Left hindlimb (tissue), 1 donor: ENCODE measurements at places on chromosomes 6 and 20.
A peak's percentile ranks its signal among the peaks of the same experiment; 100 is the strongest.

DNA sequence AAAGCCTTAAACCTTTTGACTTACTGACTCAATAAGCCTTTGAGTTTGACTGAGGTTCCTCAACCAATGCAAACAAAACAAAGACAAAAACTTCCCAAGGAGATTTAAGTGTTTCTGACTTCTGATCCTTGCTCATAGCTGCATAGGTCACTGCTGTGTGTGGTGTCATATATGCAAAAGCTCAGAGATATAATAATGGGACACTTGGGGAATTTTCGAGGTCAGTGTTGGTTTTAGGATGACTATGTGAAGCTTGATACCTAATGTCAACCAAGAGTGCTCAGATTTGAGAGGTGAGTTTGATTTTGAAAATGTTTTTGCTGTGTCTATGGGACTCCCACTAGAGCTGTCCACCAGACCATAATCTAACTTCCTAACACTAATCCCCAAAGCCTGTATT, 26.2 kb downstream of the ZKSCAN8 start:
- no peak for DNase-seq

- no peak for DNase-seq
These were observed 52.1 kb downstream of the PRKN start for GRCh38 chr6:162675503-162675902.

DNA sequence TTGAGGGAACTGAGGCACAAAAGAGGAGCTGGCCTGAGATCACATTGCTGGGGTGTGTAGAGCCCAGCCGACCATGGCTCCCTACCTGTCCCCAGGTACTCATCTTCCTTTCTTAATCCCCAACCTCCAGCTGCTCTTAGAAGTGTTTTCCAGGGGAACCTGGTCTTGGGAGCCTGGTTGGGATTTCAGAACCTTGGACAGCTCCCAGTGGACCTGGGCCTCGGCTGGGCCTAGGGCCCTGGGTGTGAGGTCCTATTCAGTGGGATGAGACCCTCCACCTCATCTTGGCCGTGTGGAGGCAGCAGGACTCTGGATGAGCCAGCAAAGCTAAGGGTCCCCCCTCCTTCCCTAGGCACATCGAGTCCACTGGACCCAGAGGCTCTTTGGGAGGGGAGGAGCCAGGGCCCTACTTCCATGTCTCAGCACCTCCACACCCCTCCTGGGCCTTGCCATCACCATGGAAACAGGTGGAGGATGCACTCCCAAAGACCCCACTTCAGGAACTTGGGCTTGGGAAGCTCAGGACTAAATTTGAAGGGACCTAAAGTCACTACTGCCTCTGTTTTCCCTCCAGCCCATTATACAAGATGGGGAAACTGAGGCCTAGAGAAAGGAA, 38.5 kb downstream of the DLGAP4 start:
- peak; percentile 68 for DNase-seq

DNA sequence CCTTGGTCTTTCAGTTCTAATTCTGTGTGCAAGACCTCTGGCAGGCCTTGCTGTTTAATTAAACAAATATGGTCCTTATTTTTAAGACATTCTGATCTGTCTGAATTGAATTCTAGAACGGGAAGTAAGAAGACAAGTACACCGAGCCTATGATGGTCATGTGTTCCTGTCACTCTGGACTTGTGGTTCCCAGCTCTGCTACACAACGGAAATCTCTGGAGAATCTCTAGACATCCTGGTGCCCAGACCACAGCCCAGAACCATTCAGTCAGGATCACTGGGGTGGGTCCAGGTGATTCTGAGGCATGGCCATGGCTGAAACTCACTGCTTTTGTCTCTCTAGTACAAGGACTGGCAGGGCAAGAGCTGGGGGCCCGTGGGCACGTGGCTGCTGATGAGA, 15.9 kb upstream of the KCNK16 start:
- DNase-seq, result no peak

- DNase-seq, result no peak
These were observed 913 bp downstream of the BTN2A2 start for GRCh38 chr6:26383624-26384417.

GRCh38 chr6:14321992-14322772, 204.6 kb downstream of the CD83 start:
- DNase-seq, result no peak

- DNase-seq, result no peak
These were observed 161.2 kb upstream of the OGFRL1 start for GRCh38 chr6:71127374-71127773.

GRCh38 chr6:144310765-144311164, 25.6 kb downstream of the UTRN start:
- DNase-seq, result no peak

GRCh38 chr6:17725083-17725482, 18.4 kb upstream of the NUP153 start:
- DNase-seq, result peak; percentile 39

DNA sequence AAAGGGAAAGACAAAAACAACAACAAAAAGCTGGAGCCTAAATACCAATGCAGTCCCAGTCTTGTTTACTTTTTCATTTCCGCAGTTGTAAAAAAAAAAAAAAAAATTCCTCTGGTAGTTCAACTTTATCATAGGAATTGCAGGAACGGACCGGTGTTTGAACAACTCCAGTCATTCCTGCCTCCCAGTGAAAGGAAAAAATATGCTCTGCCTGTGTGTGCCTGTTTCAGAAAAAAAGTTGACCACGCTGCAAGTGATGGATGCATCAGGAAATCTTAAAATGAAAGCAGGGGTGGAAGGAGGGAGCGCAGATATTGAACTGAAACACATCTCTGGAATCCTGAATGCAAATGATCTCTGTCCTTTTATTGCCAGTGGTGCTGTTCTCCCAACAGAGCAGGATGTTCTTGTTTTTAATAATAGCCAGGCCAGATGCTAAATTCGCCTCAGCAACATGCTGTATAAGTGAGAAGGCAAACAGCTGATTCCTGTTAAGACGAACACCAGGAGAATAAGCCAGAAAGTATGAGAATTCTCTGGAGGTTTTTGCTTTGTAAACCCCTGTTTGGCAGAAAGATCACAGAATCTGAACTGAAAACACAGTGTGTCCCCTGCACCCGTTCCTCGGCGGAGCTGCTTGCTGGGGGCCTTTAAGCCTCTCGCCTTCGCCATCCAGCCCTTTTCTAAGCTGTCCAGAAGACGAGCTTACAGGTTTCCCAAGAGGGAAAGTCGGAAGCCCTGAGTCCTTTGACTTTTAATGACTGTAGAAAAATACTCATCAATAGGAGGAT, 178.4 kb upstream of the SUPT3H start:
- DNase-seq, result peak; percentile 50

DNA sequence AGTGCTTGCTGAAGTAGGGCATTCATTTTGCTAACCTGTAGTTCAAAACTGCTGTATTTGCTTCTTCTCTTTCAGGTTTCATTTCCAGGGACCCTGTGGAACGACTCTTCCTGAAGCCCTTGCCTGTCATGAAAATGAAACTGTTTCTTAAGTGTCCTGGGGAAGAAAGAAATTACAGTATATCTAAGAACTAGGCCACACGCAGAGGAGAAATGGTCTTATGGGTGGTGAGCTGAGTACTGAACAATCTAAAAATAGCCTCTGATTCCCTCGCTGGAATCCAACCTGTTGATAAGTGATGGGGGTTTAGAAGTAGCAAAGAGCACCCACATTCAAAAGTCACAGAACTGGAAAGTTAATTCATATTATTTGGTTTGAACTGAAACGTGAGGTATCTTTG, 3.4 kb upstream of the NOL7 start:
- DNase-seq, result no peak

DNA sequence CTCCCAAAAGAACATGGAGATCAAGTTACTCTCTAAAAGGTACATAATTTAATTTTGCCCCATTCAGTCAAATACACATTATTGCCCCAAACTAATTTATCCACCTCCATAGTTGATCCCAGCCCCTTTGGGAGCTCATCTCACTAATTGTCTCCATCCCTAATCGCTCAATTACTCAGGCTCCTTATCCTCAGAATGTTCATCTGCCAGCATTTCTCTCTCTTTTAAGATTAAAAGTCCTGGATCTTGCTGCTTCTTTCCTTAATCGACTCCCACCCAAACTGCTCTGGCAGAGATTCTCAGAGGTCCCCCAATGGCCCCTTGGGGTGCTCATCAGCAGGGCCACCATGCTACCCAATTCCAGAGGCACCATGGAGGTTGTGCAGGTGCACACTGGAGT, 18.4 kb upstream of the NNAT start:
- DNase-seq, result no peak

- no peak for DNase-seq
These were observed 49.1 kb downstream of the TTI1 start for GRCh38 chr20:37984018-37984785.

DNA sequence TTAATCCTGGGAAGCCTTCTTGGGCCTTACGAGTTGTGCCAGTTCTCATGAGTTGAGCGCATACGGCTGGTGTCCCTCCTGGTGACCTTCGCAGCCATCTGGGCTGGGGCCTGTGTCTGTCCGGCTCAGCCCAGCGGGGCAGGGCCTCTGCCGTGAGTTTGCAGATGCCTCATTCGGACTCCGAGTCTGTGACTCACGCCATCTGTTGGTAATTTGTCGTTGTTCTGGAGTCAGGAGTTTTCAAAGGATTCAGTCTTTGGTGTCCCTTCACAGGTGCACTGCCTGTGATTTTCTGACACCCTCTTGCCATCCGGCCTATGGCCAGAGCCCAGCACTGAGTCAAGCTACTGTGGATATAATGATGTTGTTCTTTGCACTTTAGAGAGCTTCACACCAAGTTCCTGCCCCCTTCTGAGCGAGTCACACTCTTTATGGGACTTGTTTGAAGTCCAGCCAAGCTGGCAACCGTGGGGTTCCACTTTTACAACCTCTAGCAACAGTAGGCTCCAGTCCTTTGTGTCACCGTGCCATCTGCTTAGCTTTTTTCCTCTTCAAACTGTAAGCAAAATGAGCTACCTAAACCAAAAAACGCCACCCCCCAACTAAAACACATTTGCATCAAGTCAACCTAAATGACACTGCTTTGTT, 175.6 kb downstream of the AIG1 start:
- no peak for DNase-seq

- DNase-seq, result no peak
These were observed 491.4 kb downstream of the LMBRD1 start for GRCh38 chr6:69305456-69305855.

DNA sequence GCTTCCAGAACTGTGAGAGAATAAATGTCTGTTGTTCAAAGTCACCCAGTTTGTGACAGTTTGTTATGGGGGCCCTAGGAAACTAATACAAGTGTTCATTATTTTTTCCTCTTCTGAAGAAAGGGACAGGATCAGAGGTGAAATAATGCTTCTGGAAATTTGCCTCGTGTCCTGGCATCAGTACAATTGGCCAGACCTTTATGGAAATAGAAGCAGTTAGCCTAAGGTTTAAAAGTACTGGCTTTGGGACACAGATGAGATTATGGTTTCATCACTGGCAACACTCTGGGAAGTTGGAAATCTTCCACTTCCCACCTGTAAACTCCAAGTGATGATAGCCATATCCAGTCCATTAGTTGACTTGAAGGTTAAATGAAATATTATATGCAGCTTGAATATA, 88.7 kb downstream of the PLCB1 start:
- DNase-seq, result no peak

DNA sequence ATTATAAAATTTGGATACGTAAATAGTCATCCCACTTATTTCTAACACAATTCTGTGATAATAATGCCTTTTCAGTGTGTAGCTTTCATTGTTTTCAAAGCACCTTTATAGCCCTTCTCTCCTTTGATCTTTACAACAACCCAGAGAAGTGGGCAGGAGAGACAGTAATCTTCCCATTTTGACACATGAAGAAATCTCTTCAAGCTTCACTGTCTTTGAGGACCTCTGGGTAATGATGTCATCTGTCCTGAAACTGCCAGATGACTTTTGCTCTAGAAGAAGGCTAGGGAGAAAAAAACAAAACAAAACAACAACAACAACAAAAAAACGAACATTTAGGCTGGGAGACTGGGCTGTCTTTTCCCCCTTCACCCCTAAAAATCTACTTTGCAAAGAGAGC, 203.0 kb downstream of the KCNQ5 start:
- DNase-seq, result no peak

- no peak for DNase-seq
These were observed 87.5 kb upstream of the SYNDIG1 start for GRCh38 chr20:24381886-24382285.

DNA sequence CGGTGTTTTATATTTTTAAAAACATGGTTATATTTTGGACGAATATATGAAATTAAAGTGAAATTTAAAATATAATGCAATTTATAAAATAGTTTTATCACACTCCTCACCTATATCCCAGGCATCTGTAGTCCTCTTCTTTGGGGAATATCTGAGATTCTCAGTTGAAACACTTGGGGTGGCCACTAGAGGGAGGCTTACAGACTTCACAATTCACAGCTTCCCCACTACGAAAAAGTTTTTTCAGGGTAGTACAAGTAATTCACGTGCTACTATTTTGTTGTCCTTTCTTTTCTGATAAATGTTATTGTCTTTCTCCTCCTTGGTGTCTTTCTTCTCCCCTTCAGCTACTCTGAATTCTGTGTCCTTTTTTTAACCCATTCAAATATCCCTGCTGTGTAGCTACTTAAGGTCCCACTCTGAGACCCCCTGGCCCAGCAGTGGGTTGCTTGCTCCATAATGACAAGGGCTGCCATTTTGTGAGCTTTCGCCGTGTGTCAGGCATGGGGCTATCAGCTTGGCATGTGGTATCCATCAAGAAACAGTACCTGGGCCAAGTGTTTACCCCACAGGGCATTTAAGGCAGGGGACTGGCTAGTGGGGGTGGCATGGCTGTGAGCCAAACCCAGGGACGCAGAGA, 43.6 kb upstream of the PHACTR3 start:
- DNase-seq, result no peak
